HFFc6 (cell line): ENCODE measurements at places on chromosomes 2 and 18.
A peak's percentile ranks its signal among the peaks of the same experiment; 100 is the strongest.

DNA sequence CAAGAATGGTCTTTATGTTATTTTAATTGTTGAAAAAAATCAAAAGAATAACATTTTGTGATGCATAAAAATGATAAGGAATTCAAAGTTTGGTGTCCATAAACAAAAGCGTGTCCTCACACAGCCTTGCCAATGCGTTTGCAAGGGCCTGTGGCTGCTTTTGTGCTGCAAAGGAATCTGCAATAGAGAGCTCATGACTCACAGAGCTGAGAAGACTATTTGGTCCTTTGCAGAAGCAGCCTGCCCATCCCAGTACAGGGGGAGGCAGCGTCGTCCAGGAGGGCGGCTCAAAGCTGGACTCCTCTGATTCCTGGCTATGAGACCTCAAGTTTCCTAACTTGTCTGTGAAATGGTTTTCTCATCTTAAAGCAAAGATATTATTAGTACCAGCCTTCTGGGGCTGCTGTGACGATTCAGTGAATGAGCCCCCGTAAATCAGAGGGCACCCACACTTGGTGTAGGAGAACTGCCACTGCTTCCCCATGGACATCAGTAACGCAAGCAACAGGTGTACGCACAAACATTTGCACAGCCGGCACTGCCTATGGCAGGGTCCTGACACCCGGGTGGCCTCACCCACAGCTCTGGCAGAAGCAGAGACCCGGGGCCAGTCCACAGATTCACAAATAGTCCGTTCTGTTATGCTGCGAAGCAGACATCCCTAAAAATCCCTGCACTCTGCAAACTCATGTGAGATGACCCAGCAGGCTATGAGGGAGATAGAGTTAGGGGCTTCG, 70.6 kb upstream of the ASAP2 start:
- peaks cover 22% of the 10 kb centered on the region for H3K4me1 ChIP-seq
- peak; percentile 34 for DNase-seq
- H3K27ac ChIP-seq: peak overlapping the region; percentile 49; the same call in 1 of the 2 replicates
- H3K36me3 ChIP-seq: peaks cover 10% of the 10 kb centered on the region
- no peak overlapping the region; the same call in 1 of the 2 replicates for H3K4me3 ChIP-seq

- peaks cover 6% of the 10 kb centered on the region; the same call in 1 of the 2 replicates for H3K27me3 ChIP-seq
- H3K4me1 ChIP-seq: peaks cover 28% of the 10 kb centered on the region
- H3K36me3 ChIP-seq: peaks cover 10% of the 10 kb centered on the region
- H3K4me3 ChIP-seq: no peak overlapping the region
- no peak overlapping the region for H3K27ac ChIP-seq
These were observed 80.8 kb upstream of the PPP1CB start for GRCh38 chr2:28670856-28671255.

GRCh38 chr2:168137510-168138180, 109.8 kb downstream of the STK39 start:
- no peak overlapping the region for H3K4me3 ChIP-seq
- H3K27me3 ChIP-seq: no peaks in the 10 kb centered on the region; the same call in 1 of the 2 replicates
- H3K4me1 ChIP-seq: peaks cover 11% of the 10 kb centered on the region
- 0 out of 2 replicates have a peak overlapping the region, but pooled peaks have one; percentile 13 for H3K27ac ChIP-seq

GRCh38 chr2:23503682-23504081, 118.7 kb downstream of the KLHL29 start:
- no peak overlapping the region for H3K4me3 ChIP-seq
- H3K27ac ChIP-seq: no peak overlapping the region
- DNase-seq: no peak

DNA sequence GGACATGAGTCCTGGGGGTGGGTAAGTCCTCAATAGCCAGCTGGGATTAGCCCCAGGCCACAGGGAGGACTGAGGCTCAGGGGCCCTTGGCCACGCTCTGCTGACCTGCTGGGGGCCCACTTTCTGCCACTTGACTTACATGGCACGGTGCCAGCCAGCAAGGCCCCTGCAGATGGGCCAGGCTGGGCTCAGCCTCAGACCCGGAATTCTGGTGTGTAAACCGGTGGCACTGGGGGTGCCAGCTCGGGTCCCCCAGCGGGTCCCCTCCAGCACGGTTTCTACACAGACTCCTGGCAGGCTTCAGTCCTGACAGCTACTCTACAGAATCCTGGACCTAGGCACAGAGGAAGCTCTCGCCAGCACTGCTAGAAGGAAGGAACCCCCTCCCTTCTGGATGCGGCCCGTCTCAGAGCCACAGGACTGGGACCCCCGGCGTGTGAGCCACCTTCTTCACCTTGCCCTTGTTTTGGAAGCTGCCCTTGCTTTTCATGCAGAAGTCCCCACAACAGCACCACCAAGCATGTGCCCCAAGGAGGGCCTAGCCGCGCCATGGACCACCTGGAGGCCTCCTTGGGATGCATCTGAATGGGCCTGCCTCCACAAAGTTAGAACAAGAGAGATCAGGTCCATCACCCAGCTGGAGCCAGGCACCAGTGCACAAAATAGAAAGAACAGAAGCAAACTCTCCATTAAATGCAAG, 8.0 kb downstream of the HDAC4 start:
- no peak overlapping the region for H3K4me3 ChIP-seq
- peaks cover 1% of the 10 kb centered on the region for H3K27me3 ChIP-seq
- H3K27ac ChIP-seq: no peak overlapping the region
- H3K4me1 ChIP-seq: peaks cover 7% of the 10 kb centered on the region; the same call in 1 of the 2 replicates

- no peak for DNase-seq
- H3K4me3 ChIP-seq: no peak overlapping the region
- H3K27ac ChIP-seq: no peak overlapping the region
- H3K36me3 ChIP-seq: no peaks in the 10 kb centered on the region; the same call in 1 of the 2 replicates
- peaks cover 6% of the 10 kb centered on the region for H3K27me3 ChIP-seq
- H3K4me1 ChIP-seq: peaks cover 57% of the 10 kb centered on the region
These were observed 171.2 kb downstream of the HAUS1 start for GRCh38 chr18:46275370-46275769.

GRCh38 chr18:23350188-23350587, 102.9 kb upstream of the RIOK3 start:
- H3K4me3 ChIP-seq: no peak overlapping the region
- no peaks in the 10 kb centered on the region for H3K27me3 ChIP-seq
- H3K4me1 ChIP-seq: peaks cover 25% of the 10 kb centered on the region
- H3K36me3 ChIP-seq: peaks cover 28% of the 10 kb centered on the region
- H3K27ac ChIP-seq: no peak overlapping the region

- peaks cover 5% of the 10 kb centered on the region for H3K27me3 ChIP-seq
- no peaks in the 10 kb centered on the region for H3K36me3 ChIP-seq
- H3K4me1 ChIP-seq: peaks cover 46% of the 10 kb centered on the region
- H3K27ac ChIP-seq: peak overlapping the region; percentile 31; the same call in 1 of the 2 replicates
These were observed 170.5 kb downstream of the TGIF1 start for GRCh38 chr18:3620146-3621119.

- H3K4me1 ChIP-seq: no peaks in the 10 kb centered on the region
- no peaks in the 10 kb centered on the region for H3K27me3 ChIP-seq
- no peak overlapping the region for H3K4me3 ChIP-seq
- H3K27ac ChIP-seq: no peak overlapping the region
These were observed 316.5 kb downstream of the SETBP1 start for GRCh38 chr18:44997174-44997573.

DNA sequence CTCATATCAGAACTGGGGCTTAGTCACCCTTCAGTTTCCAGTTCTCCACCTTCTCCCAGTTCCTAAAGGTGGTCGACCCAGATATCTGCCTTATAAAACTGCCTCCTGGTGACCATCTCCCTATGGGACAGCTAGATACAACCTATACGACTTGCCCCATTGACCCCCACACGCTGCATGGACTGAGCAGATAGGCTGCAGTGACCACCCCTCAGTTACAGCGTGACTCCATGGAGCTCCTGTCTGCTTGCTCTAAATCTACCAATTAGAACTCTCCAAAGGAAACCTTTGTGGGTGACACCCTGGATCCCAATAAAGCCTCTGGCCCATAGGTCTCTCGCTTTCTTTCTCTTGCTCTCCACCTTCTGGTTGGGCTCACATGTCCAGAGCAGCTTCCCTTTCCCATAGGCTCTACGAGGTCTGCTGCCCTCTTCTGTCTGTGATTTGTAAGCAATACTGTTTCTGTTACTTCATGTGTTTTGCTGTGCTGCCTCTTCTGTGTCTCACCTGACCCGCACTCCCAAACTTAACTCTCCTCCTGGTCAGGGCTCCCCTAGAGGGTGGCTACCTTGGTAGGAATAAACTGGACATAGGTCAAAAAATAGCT, 971.3 kb upstream of the FAM98A start:
- no peaks in the 10 kb centered on the region for H3K4me1 ChIP-seq
- no peak overlapping the region for H3K4me3 ChIP-seq
- H3K27me3 ChIP-seq: no peaks in the 10 kb centered on the region
- no peak for DNase-seq
- H3K27ac ChIP-seq: no peak overlapping the region
- H3K36me3 ChIP-seq: no peaks in the 10 kb centered on the region

GRCh38 chr2:232541195-232541960, 1.9 kb downstream of the CHRNG start:
- H3K36me3 ChIP-seq: peaks cover 4% of the 10 kb centered on the region; the same call in 1 of the 2 replicates
- H3K27ac ChIP-seq: no peak overlapping the region

DNA sequence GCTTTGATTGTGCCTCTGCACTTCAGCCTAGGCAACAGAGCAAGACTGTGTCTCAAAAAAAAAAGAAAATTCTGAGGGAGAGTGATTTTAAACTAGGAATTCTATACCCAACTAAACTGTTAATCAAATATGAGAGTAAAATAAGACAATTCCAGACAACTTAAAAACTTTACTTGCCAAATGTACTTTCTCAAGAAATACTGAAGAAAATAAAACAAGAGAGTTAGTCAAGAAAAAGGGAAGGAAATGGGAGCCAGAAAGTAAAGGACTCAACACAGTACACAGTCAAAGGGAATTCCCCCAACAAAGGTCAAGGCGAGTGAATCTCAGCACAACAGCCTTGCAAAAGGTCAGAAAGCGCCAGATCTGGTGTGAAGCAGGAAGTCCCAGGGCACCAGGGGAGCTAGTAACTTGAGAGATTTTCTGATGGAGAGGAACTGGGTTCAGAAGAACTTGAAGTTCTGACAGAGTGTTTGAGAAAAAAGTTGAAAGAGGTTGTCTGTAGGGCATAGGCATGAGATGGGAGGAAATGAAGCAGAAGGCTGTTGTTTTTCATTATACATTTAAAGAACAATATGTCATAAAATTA, 22.6 kb upstream of the TBC1D8 start:
- H3K36me3 ChIP-seq: peaks cover 9% of the 10 kb centered on the region
- no peak overlapping the region for H3K27ac ChIP-seq
- peaks cover 19% of the 10 kb centered on the region for H3K27me3 ChIP-seq
- H3K4me1 ChIP-seq: peaks cover 12% of the 10 kb centered on the region
- no peak for DNase-seq

DNA sequence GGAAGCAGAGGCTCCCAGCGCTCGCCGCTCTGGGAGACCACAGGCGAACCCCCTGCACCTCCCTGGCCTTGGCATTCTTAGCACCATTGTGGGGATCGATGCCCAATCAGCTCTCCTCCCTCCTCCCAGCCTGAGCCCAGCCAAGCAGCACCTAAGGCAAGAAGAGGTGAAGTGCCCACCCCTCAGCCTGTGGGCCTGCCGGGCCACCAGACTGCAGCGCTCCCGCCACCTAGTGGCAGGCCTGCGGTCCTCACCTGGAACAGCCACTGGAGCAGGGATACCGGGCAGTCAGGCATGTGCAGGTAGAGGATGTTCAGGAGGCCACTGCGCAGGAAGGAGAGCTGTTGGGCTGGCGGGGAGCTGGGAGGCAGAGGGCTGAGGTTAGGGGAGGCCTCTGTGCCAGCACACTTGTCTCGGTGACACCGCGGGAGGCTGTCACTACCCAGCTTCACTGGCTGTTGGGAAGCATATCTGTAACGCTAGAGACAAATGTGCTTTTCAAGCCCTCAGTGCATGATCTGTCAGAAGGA, 35.2 kb downstream of the FAM178B start:
- no peak overlapping the region for H3K4me3 ChIP-seq
- peaks cover 23% of the 10 kb centered on the region for H3K27me3 ChIP-seq
- DNase-seq: no peak
- H3K4me1 ChIP-seq: peaks cover 10% of the 10 kb centered on the region
- H3K36me3 ChIP-seq: no peaks in the 10 kb centered on the region

GRCh38 chr2:145725876-145726275, 1206.0 kb upstream of the ZEB2 start:
- no peak for DNase-seq
- no peak overlapping the region for H3K27ac ChIP-seq
- H3K36me3 ChIP-seq: no peaks in the 10 kb centered on the region
- H3K4me3 ChIP-seq: no peak overlapping the region
- H3K4me1 ChIP-seq: peaks cover 4% of the 10 kb centered on the region; the same call in 1 of the 2 replicates
- no peaks in the 10 kb centered on the region for H3K27me3 ChIP-seq

DNA sequence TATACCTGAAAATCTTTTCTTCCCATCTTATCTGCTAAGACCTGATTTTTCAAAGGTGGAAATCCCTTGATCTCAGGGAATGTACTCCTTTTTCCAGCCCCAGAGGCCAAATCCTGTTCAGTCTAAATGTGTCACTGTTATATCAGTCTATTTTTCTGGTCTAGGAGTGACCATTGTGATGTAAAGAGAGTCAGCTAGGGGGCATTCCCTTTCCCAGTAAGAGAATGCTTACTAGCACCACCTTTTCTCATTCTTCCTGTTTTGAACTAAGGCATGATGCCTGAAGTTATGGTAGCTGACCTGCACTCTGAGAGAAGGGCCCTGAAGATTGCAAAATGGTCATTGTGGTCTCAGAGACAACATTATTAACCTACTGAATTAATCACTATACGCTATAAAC, 124.1 kb upstream of the XIRP2 start:
- no peak for DNase-seq
- no peaks in the 10 kb centered on the region for H3K4me1 ChIP-seq
- H3K36me3 ChIP-seq: no peaks in the 10 kb centered on the region
- H3K27me3 ChIP-seq: peaks cover 1% of the 10 kb centered on the region; the same call in 1 of the 2 replicates
- H3K4me3 ChIP-seq: no peak overlapping the region

DNA sequence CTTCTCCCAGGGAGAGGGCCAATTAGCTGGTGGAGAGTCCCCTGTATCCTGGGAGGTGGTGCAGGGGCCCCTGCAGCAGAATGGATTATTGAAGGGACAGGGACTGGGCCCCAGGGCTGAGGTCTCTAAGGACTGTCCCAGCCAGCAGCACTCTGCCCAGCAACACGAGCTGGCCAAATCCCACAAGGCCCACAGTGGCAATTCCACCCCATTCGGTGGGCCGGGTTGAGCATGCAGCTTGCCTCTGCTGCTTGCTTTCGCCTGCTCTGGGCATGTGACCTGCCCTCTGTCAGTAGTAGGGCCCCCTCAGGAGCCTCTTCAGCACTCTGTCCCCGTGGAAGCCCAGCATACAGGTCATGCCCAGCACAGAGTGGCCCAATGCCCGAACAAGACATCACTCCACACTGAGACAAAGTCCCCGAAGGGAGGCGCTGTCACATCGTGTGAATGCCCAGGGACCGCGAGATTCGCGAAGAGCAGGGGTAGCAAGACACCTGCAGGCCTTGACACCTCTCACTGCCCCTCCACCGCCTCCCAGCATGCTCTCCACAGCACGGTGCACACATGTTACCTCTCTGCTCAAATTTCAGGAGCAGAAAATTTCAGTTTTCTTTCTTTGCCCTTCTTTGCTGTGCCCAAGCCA, 65.4 kb downstream of the CRACDL start:
- peaks cover 13% of the 10 kb centered on the region for H3K4me1 ChIP-seq
- no peak overlapping the region for H3K4me3 ChIP-seq
- no peak overlapping the region for H3K27ac ChIP-seq
- H3K36me3 ChIP-seq: no peaks in the 10 kb centered on the region

- peaks cover 5% of the 10 kb centered on the region; the same call in 1 of the 2 replicates for H3K27me3 ChIP-seq
- H3K4me3 ChIP-seq: no peak overlapping the region
These were observed 123.3 kb upstream of the NYAP2 start for GRCh38 chr2:225276207-225276606.

GRCh38 chr2:159484532-159484931, 131.8 kb downstream of the BAZ2B start:
- no peak overlapping the region for H3K27ac ChIP-seq
- DNase-seq: no peak
- H3K36me3 ChIP-seq: no peaks in the 10 kb centered on the region
- no peaks in the 10 kb centered on the region for H3K4me1 ChIP-seq

- peaks cover 12% of the 10 kb centered on the region; the same call in 1 of the 2 replicates for H3K4me1 ChIP-seq
- no peak for DNase-seq
- H3K27me3 ChIP-seq: no peaks in the 10 kb centered on the region; the same call in 1 of the 2 replicates
- no peak overlapping the region for H3K4me3 ChIP-seq
These were observed 4.4 kb upstream of the SERPINB5 start for GRCh38 chr18:63472380-63472779.
